Activated naive CD4-positive, alpha-beta T cell treated with anti-CD3 and anti-CD28 coated beads, Interleukin-2, amount 50 U/mL, for 72 hours (primary cell): ENCODE measurements at places on chromosomes 16 and 17.

GRCh38 chr17:4645642-4646041 lies 4.2 kb upstream of the ALOX15 start:
- DNase-seq: no peak

DNA sequence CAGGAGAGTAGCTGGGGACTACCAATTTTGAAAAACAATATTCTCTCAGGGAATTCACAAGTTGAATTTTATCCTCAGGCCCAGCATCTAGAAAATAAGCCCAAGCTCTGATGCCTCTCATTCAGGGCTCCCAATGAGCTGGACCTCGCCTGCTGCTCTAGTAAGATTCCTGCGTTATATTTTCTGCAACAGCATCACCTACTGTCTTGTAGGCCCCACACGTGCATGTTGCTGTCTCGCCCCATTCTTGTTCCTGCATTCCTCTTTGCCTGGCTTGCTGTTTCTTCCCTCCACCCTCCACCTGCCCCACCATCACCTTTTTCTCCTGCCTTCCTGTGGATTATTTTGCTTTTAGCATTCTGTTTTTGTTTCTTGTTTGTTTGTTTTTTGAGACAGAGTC lies 8.3 kb upstream of the ST6GALNAC2 start:
- DNase-seq: no peak

- no peak for DNase-seq
These were observed 28.2 kb downstream of the ADAMTS18 start for GRCh38 chr16:77406680-77407079.

DNA sequence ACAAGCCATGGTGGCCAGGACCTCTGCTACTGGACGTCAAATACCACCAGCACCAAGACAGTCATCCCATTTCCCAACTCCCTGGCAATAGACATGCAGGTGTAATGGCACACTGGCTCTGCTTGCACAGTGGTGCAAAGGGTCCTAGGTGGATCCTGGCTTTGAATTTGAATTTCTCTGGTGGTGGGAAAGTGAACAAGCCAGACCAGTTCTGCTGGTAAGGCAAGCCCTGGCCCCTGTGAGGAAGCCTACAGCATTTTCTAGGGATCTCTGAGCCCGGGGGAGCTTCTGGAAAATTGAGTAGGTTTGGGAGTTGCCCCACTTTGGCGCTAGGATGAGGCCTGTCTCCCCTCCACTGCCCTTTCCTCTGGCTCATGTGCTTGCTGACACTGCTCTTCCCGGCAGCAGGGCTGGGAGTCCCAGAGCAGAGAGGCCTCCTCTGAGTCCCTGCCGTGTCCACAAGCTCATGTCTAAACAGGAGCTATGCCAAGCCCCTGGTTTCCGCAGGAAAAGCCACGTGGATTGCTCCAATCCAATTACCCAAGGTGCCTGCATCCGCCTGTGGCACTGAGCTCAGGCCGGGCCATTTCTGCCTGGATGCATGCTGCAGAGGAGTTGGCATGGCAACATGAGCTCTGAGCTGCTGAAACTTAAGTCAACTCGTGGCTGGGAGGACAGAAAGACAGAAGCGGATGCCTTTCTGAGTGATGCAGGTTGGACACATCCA lies 67.0 kb downstream of the PRMT7 start:
- DNase-seq: no peak
